ENCODE measurements at places on chromosomes 12 and 14.

DNA sequence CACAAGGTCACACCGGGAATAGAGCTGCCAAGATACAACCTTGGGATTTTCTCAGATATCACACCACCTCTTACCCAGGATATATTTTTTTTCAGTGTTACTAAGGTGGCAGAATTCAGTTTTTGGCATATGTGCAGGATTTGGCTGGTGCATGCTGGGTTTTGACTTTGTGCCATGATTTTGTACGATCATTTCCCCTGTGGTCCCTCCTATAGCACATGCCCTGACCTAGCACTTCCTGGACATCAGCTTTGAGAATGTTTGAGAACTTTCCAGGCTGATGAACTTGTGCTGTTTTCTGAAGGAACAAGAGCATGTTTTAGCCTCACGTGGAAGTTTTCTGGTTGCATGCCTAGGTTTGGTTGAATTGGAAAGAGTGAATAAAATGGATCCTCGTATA, 11.0 kb upstream of the TBPL2 start:
- no peak for DNase-seq

GRCh38 chr12:92188517-92189188, 43.0 kb upstream of the BTG1 start:
- no peak for DNase-seq

DNA sequence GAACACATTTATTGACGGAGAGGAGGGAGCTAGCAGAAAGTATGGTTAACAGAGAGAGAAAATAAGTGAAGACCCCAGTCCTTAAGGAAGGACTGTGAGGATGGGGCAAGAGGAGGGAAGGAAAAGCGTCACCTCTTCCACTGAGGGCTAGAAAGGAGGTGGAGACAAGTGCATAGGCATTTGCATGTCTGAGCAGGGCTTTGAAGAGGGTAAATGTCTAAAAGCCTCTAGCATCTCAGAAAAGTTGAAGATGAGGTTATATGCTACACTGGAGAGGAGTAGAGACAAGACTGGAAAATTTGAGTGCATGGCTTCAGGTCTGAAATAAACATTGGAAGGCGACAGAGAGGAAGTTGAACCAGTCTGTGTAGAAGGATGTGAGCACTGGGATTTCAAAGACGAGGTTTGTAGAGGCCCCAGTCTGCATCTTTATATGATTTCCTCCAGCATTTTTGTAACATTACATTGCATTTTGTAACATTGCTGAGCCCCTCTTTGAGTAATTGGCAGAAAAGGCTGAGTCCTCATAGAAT, 98.5 kb upstream of the IFNG-AS1 start:
- no peak for DNase-seq

- DNase-seq: no peak
Observed at GRCh38 chr14:89427426-89428172, 10.6 kb upstream of the FOXN3 start.

DNA sequence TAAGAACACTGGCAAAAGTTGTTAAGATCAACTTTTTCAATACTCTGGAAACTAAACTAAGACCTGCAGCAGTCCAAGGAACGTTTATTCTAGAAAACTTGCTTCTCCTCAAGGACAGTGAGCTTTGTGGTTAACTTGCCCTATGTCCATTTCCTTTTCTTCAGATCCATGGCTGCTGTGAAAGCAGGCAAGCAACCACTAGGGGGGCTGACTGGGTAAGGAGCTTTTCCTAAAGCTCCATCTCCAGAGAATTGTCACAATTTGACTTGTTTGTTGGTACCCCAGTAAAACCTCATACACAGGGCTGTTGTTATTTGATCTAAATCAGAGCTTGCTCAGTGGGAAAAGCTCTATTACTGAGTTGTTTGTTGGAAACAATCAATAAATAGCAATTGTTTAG, 10.1 kb upstream of the RPL10L start:
- DNase-seq: no peak

- DNase-seq: no peak
Observed at GRCh38 chr12:67433385-67434175, 164.4 kb downstream of the CAND1 start.

DNA sequence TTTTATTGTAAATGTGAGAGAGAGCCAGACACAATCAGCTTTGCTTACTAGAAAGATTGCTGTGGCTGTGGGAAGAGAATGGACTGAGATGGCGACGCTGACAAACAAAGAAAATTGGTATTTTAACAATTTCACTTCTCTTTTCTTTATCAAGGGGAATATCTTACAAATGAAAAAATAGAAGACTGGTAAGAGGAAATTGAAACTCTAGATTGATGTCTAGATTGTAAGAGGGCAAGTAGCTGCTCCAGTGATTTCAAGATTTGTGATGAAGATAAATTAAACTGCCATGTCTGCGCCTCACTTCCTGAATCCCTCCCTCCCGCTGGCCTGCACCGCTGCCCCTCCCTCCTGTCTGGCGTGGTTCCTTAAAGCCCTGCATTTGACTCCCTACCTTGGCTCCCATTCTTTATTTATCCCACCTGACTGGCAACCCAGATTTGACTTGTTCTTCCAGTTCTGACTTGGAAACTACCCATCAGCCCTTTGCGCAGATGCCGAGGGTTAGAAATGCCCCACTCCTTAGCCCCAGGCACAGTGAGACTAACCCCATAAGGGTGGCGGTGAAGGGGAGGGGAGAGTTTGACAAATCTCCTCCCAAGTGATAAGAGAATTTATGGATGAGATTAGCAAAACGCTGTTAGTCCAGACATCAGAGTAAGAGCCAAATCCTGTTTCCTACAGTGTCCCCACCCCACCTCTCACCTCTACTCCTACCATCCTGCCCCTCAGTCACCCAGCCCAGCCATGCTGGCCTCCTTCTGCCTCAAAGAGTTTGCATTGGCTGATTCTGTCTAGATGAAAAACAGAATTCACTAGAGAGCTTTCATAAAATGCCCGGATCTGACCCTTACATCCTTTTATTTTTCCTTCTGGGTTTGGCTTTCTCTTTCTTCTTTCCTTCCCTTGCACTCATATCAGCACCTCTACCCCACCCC, 125.3 kb upstream of the ATF7IP start:
- no peak for DNase-seq

GRCh38 chr12:69007855-69008351, 74.9 kb upstream of the CPM start:
- no peak for DNase-seq

DNA sequence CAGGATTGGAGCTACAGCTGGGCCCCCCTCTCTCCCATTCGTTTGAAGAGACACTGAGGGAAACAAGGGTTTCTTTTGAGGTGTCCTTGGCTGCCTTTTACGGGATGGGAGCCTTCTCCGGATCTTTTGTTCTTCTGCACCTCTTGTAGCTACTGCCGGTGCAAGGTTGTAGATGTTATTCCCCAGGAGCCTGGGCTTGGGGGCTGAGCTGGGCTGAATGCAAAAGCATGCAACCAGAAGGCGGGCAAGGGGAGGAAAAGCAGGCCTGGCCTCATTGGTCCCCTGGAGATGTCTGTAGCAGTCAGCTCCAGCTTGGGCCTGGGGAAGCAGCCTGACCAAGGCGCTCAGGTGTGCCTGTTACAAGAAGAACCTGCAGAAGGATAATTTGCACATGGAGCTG, 110.3 kb downstream of the GCH1 start:
- DNase-seq: no peak

DNA sequence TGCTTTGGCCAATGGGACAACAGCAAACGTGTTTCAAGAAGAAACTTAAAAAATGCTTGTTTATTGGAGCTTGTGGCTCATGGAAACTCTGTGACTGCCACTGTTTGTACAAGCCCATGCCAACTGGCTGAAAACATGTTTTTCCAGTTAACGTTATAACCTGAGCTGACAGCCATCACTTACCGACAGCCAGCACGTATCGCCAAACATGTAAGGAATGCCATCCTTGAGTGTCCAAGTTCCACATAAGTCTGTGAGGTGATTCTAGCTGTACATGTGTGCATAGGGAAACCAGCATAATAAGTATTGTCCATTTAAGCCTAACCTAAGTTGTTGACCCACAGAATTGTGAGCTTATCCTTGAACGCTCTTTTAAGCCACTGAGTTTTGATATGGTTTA, 596.9 kb downstream of the TRHDE start:
- no peak for DNase-seq

DNA sequence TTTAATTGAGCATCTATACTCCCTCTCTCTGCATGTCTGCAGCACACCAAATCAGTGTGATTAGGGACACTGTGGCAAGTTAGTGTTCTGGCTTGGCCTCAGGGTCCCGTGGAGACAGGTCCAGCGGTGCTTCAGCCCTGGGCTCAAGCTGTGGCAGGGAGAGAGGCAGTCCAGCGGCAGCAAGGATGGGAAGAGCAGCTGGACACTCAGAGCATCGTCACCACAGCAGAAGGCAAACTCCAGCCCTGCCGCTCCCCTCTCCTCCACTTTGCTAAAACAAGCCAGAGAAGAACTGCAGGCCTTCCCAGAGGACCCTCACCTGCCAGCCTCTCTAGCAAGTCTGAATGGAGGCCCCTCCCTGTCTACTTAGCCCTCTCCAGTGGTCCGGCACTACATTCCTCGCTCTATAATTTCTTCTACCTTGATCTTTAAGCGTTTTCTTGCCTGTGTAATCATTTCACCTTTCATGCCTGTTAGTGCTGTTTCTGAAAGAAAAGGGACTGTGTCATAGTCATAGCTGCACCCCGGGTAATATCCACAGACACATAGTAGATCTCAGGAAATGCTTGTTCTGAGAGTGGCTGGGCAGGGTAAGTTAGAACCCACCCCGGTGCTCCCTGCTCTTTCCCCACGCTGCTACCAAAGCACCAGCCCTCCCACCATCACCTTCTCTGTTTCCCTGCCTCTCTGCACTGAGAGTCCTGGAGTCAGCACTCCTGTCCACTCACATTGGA, 22.1 kb downstream of the ZFP36L1 start:
- no peak for DNase-seq

DNA sequence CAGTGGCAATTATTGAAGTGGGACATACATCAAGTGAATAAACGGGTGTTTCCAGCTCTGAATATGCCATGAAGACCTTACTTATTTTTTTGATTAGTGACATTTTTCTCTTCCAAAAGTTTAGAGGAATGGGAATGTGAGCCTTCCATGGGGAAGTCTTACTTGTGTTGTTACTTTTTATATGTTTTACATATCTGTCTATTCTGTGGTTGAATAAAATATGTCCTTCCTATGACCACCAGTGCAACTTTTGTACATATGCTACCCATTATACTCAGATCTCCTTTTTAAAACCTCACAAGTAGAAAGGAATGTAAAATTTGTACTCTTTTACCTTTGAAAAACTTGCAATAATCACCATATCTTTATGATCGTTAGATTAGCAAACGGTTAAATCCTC, 132.7 kb downstream of the MSRB3 start:
- no peak for DNase-seq

DNA sequence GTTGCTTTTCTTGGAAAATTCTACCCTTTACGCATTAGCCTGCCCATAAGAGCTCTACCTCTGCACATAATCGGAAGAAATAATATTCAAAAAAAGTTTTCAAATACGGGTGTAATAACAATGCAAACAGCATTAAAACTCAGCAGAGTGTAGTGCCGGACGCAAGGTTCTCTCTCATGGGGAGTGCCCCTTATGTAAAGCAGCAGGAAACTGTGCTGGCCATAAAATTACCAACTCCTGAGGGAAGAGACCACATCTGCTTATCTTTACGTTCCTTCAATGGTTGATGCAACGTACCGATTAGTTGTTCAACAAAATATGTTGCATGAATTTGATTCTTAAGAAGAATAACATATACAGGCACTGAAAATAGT, 118.7 kb upstream of the TMCC3 start:
- DNase-seq: no peak

GRCh38 chr14:49849213-49849847, 3.3 kb downstream of the NEMF start:
- DNase-seq: no peak
